ENCODE measurements at places on chromosomes 11 and 22.

GRCh38 chr11:95503047-95503446 is 272.0 kb upstream of the SESN3 start:
- no peak for DNase-seq

GRCh38 chr11:121829159-121829643 is 286.8 kb downstream of the BLID start:
- DNase-seq = no peak

GRCh38 chr11:9002920-9003572 is 755 bp downstream of the NRIP3 start:
- DNase-seq = no peak

DNA sequence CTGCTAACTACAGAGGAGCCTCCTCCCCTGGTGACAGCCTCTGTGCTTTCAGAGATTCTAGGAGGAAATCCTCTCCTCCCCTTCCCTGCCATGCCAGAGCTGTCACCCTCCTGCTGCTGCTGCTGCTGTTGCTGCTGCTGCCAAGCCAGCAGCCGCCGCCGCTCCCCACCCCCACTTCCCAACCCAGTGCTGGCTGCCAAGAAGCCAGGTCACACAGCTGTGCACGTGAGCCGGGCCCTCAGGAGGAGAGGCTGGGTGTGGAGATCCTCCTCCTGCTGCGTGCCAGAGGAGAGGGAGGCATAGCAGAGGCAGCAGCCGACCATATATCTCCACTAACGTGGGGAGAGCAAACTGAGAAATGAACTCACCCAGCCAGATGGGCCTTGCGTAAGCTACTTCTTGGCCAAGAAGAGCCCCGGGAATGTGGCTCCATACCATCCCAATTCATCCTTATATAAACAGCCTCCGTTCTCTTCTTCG is 12.4 kb downstream of the CRY2 start:
- peak; percentile 87 for DNase-seq

GRCh38 chr11:119108146-119108856 is 1.2 kb downstream of the C2CD2L start:
- peak; percentile 49 for DNase-seq

DNA sequence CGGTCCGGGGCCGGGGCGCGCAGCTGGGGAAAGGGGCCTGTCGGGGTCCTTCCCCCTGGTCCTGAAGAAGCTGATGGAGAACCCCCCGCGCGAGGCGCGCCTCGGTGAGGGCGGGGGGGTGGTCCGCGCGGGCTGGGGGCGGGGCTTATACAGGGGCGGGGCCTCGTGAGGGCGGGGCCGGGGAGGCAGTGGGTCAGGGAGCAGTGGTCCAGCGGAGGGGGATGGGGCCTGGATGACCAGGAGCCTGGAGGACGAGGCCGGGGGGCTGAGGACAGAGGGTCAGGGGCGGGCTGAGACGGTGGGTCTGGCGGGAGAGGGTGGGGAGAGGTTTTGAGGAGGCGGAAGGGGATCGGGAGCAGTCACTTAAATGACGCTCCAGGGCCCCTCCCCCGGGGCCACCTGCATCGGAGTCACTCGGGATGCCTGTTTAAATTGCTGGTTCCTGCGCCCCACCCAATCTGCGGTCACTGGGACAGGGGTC is 396 bp downstream of the TEF start:
- peak; percentile 87 for DNase-seq

- peak; percentile 37 for DNase-seq
Measured at GRCh38 chr11:77505956-77506355, 32.1 kb upstream of the PAK1 start.

GRCh38 chr22:24803064-24803542 is 2.9 kb upstream of the SGSM1 start:
- DNase-seq = peak; percentile 78
